G401 (cell line): ENCODE measurements at places on chromosomes 6 and 20.
A peak's percentile ranks its signal among the peaks of the same experiment; 100 is the strongest.

- no peak for DNase-seq
These were observed 61.3 kb upstream of the ATXN1 start for GRCh38 chr6:16822529-16822928.

GRCh38 chr20:4507288-4507719 lies 214.4 kb upstream of the PRND start:
- DNase-seq = no peak

DNA sequence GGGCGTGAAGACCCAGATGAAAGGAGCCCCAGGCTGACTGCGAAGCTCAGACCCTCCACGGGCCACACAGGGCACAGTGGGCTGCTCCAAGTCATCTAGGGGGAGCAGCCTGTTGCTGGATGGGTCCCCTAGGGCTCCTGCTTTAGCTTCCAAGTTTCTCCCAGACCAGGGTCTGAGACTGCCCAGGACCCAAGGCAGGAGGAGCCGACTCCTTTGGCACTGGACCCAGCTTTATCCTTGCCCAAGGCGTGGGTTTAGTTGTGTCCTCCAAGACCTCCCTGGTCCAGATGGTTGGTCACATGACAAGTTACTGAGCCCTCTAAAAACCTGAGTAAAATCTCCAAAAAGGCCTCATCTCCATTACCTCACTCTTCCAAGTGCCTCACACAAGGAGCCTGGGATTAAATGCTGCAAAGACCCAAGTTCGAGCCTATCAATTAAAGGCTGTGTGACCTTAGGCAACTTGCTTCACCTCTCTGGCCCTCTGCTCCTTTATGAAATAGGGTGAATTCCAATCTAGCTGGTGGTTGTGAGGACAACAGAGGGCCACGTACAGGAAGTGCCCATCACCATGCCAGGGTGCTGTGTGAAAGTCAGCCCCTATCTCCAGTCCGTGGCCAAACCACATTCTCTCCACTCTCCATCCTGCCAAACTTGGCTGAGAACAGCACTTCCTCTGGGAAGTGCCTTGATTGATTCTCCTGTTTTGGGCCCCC lies 2.5 kb downstream of the NECAB3 start:
- no peak for DNase-seq

DNA sequence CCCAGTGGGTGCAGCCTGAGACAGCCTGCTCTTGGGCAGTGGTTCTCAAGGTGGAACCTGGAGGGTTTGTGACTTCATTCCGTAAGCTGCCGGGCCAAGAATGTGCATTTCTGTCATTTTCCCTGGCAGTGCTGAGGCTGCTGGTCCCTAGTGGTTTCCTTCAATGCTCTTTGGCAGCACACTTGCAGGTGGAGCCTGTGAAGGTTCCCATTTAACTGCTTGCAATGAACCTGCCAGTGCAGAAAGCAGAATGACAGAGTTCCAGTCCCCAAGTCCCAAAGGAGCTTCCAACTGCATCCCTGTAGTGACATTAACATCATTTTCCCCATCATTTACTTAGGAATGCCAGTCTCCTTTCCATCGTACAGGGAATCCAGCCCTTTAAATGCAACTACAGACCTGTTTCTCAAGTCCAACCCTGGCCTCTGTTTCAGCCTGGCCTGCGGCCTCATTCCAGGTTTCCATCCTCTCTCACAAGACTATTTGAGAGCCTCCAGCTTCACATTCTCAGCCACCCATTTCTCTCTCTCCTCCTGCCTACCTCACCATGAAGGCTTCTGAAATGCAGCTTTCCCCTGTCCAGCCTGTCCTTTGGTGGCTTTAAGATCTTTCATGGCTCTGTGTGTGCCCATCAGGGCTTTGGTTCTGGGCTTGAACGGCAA lies 149.7 kb upstream of the GGTLC1 start:
- no peak for DNase-seq

DNA sequence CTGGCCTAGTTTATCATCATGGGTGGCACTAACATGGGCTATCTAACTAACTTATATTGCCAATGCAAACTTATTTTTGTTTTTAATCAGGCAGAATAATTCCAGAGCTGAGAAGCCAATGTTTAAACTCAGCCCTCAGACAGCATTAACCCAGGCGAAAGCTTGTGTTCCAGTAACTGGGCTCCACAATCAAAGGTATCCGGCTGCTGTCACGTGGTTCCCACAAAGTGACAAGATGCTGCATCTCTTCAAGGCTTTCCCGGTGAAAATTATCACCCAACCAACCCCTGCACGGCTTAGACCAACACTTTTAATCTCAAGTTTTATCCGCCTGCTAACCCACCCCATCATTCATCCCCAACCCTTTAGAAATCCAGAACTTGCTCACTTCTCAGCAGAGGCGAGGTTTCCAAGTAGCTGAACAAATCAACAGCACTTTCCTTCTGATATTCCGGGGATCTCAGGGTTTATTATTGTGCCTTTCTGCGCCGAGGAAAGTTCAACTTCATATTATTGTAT lies 885 bp downstream of the MTCL3 start:
- peak; percentile 67 for DNase-seq

DNA sequence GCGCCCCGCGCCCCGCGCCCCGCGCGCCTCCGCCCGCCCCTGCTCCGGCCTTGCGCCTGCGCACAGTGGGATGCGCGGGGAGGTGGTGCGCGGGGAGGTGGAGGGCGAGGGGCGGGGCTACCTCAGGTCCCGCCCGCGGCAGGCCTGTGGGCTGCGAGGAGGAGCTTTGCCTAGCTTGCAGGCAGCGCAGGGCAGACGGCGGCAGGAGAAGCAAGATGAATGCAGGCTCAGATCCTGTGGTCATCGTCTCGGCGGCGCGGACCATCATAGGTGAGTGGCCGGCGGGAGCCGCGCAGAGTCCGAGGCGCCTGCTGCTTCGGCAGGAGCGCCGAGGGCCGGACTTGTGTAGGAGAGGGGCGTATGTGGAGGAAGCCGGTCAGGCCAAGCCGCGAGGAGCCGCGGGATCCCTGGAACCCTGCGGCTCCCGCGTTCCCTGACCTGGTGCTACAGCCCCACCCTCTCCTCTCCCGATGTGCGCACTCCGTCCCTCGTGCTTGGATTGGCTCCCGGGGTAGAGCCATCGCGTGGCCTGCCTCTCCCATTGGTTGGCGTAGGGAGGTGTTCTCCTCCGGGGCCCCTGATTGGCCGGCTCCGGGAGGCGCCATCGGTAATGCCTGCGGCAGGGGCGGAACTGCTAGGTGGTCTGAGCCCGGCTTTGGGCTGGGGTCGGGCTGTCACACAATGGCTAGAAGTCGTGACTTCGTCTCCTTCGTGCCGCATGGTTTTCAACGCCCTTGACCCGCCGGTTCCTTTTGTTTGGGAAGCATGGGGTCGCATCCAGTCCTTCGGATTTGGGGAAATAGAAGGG lies at the start of gene ACAT2:
Gene ACAT2, plus strand, starts transcription at position 173 of the 808 bp plus-strand sequence. Its CDS starts 43 bp downstream, at position 216.
- DNase-seq = peak; percentile 98

DNA sequence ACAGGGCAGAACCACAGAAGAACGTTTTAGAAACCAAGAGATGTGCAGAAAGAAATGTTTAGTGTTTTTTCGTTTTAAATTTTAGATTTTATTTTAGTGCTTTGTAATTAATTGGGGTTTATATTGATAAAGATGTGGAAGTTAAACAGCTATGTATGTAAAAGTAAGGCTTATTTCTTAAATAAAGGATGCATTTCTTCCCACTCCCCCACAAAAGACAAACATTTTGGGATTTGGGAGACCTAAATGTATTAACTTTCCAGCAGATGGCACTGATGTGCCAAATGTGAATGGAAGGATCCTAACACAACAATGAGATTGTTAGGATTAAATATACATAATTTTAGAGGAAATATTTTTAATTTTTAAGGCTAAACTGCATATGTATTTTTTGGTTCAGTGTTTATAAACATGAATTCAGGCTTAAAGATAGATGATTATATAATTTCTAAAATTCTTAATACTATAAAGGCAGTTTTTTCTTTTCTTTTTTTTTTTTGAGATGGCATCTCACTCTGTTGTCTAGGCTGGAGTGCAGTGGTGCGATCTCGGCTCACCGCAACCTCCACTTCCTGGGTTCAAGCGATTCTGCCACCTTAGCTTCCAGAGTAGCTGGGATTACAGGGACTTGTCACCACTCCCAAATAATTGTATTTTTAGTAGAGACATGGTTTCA lies 12.0 kb downstream of the PFDN4 start:
- peak; percentile 62 for DNase-seq

- DNase-seq = no peak
These were observed 1.5 kb upstream of the MDFI start for GRCh38 chr6:41636833-41637193.

DNA sequence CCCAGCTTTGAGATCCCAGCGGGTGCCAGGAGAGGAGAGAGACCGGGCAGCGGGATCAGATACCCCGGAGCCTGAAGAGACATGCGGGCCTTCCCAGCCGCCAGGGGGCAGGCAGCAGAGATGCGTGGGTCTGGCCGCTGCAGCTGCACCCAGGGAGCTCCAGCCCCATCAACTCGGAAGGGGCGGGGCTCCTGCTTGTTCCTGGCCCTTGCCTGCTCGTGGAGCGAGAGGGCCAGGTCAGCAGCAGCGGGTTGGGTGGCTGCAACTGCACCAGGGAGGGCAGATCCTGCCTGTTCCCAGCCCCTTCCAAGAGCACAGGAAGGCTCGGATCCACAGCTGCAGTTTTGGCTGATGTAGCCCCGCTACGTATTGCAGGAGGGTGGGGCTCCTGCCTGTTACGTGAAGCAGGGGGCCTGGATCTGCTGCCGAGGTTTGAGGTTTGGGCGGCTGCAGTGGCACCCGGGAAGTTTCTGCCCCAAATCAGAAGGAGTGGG lies 532.8 kb downstream of the RFPL4B start:
- peak; percentile 47 for DNase-seq

DNA sequence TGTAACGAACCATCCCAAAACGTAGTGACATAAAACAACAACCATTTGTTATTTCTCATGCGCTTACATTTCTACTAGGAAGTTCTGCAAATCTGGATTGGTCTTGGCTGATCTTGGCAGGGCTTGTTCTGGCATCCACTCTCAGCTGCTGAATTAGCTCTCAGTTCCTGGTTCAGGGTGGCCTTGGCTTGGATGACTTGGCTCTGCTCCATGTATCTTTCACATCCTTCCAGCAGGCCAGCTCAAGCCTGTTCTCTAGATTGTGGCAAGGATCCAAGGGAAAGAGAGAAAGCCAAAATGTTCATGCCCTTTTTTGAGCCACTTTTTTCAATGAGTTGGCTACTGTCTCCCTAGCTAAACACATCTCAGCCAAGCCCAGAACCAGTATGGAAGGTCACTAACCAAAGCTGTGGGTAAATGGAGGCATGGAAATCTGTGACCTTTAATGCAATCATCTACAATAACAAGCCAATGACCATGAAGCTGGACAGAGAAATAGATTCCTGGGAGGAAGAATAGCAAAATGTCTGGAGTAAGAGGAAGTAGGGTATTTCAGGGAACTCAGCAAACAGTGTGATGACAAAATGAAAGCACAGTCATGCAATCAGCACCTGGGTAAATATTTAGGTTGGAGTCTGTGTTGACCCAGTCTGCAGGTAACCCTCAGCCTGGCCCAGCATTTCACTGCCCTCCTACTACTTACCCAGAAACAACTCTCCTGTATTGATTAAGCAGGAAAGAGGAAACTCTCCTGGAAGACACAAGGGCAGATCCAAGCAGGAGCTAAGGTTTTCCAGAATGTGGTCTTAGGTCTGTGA lies 32.7 kb upstream of the SNAP25 start:
- DNase-seq = peak; percentile 98

DNA sequence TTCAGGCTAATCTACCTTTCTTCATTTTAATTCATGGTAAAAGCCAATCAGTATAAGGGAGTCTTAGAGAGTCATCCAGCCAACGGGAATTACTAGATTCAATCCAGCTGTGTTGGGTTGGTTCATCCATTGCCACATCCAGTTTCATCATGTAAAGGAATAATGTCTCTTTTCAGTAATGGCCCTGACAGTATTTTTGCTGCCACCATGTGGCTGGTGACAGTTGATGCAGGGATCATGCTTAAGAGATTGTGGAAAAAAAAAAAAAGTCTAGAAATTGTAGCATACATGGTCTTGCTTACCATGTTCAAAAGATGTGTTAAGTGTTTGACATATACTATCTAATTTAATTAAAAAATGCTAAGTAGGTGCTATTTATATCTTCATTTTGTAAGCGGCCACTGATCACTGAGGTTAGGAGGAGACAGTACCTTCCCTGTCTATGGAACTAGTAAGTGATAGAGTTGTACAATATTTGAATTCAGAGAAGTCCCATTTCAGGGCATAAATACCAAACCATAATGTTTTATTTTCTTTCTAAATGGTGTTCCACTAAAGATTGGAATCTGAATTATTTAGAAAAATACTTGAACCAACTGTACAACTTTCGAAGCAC lies 135.9 kb downstream of the KHDRBS2 start:
- peak; percentile 20 for DNase-seq

- no peak for DNase-seq
These were observed 109.0 kb downstream of the PSMB1 start for GRCh38 chr6:170444056-170444591.

- no peak for DNase-seq
These were observed 81.5 kb upstream of the ISM1 start for GRCh38 chr20:13139459-13140150.

DNA sequence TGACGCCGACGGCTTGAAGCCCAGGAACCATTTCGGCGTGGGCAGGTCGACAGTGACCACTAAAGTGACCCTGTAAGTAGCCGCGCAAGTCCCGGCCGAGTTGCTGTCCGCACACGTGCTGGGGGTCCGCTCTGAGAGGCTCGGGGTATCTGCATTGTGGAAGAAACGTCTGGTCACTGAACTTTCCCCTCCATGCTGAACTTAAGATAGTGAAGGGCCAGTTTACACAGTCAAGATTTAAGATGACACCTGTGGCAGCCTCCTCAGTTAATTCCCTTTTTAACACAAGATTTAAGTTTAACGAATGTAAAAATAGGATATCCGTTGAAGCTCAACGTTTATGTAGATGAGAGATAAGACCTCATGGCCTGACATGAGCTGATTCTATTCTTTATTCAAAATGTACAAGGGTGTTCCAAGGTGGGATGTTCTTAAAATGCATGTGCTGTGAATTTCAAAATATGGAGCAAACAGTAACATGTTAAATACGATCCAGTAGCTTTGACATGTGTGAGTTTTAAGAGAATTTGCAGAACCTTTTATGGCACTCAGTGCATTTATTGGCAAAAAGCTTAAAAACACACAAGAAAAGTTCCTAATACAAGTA lies 116.2 kb downstream of the RTN4IP1 start:
- no peak for DNase-seq

- no peak for DNase-seq
These were observed 453.3 kb downstream of the BMP2 start for GRCh38 chr20:7220755-7221154.

- DNase-seq = no peak
These were observed 126.4 kb upstream of the VGLL2 start for GRCh38 chr6:117138920-117139319.
